ENCODE measurements at places on chromosomes 11 and 22.

- no peak for DNase-seq
Measured at GRCh38 chr11:92931746-92932422, 37.6 kb upstream of the MTNR1B start.

GRCh38 chr11:128198216-128198772, 389.1 kb downstream of the ETS1 start:
- no peak for DNase-seq

- DNase-seq, result no peak
Measured at GRCh38 chr11:6708876-6709275, 25.7 kb upstream of the MRPL17 start.

DNA sequence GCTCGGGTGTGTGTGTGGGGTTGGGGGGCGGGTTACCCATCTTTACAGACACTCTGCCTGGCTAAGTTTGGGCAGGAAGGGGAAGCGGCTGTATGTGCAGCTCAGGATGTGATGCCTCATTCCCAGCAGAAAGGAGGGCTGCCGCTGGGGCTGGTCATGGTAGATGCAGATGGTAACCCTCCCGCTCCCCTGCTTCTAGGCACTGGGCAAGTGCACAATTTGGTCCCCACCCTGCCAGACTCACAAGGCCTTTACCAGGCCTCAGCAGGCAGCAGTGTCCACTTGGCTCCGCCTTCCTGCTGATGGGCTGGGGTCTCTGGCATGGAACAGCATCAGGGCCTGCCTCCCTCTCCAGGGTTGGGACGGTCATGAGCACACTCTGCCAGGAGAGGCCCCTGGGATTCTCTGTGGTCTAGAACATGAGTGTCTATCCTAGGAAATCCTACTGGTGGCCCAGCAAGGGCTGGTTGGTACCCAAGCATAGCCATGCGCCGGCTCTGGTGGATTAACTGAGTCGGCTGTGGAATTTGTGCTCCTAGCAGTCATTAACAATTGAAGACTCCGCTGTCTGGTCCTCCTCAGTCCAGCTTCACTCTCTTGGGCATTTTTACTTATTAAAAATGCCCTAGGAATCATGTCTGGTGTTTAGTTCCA, 4.2 kb downstream of the LMO1 start:
- peak; percentile 5 for DNase-seq

DNA sequence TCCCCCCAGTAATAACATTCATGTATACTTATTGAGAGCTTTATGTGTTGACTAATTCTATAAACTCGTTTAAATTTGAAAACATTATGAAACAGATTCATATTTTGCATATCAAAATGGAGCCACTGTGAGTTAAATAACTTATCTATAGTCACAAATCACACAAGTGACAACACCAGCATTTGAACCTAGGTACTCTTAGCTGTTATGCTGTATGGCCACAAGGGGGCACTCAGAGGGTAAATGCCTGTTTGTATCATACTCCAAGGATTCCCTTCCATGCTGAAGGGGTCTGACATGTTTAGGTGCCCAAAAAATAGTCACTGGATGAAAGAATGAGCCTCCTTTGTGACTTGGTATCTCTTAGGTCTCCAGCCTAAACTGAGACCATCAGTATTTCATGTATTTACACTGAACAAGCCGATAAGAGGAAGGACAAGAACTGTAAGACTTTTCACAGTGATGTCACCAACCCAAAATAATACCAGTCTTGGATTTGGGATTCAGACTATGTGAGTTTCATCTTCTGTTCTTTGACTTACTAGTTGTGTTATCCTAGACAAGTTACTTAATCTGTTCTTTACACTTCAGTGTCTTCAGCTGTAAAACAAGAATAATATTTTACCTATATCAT, 12.2 kb upstream of the OR52D1 start:
- DNase-seq, result peak; percentile 35

- DNase-seq, result no peak
Measured at GRCh38 chr11:9787981-9788521, 124.2 kb downstream of the SWAP70 start.

- DNase-seq, result no peak
Measured at GRCh38 chr11:119991669-119992068, 146.2 kb downstream of the TRIM29 start.
